ENCODE measurements at places on chromosomes 5 and 9.

GRCh38 chr9:123457583-123457982, 101.6 kb downstream of the CRB2 start:
- no peak for DNase-seq

DNA sequence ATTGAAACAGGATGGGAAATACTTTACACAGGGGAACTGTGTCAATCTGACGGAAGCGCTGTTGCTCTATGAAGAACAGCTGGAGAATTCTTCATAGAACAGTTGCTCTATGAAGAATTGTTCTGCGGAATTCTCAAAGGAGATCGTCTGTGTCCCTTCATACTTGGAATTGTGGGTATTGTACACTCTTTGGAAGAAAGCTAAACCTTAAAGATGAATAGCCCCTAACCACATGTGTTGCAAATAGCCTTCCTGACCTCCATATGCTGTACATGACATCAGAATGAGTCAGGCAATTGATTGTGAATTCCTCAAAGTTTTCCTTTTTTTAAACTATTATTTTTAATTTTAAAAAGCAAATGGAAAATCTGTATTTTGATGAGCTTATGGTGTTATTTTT, 15.6 kb downstream of the NIM1K start:
- no peak for DNase-seq

DNA sequence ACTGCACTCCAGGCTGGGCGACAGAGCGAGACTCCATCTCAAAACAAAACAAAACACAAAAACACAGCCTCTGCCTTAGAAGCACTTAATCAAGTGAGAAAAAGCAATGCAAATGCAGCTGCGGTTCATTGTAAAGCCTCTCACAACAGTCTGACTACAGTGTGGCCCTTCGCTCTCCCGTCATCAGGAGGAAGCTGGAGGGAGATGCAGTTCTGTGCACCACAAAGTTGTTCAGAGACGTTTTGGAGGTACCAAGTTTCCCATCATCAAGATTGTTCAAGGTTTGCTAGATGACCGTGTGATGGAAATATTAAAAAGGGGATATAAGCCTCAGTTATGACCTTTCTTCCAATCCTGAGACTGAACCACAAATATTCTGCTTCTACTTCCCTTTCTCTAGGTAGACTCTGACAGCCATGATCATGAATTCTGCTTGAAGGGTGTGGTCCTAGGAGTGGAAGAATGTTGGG, 40.9 kb downstream of the SEC61B start:
- no peak for DNase-seq

- no peak for DNase-seq
These were observed 76.7 kb upstream of the UNC5A start for GRCh38 chr5:176733406-176734262.

DNA sequence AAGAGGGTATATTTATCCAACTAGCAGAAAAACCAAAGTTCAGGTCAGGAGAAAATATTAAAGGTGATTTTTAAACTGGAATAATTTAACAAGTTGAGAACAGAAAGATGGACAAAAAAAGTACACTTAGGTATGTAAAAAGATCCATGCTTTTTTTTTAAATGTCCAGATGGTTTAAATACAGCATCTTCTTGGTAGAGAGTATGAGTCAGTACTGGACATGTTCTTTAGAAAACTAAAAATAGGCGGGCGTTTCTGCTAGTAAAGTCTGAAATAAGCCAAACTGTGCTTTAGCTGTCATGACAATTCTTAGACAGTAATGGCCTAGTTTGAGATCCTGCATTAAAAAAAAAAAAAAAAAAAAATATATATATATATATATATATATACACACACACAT, 255.9 kb upstream of the ST8SIA4 start:
- no peak for DNase-seq

DNA sequence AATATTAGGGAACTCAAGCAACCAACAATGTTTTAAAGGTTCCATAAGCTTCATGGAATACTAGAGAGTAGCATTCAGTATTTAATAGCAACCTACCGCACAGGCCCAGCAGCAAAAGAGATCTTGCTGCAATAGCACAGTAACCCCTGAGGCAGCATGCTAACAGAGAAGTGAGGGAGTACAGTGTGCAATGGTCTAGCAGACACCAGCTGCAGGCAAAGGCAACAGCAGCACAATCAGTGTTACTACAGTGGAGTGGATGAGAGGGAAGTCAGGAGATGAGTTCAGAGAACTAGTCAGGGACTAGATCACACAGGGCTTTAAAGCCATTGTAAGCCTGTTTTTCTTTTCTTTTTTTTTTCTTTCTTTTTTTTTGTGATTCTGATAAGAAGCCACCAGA, 2.8 kb downstream of the TICAM2 start:
- no peak for DNase-seq

GRCh38 chr5:134252671-134253070, 26.8 kb upstream of the PPP2CA start:
- no peak for DNase-seq

DNA sequence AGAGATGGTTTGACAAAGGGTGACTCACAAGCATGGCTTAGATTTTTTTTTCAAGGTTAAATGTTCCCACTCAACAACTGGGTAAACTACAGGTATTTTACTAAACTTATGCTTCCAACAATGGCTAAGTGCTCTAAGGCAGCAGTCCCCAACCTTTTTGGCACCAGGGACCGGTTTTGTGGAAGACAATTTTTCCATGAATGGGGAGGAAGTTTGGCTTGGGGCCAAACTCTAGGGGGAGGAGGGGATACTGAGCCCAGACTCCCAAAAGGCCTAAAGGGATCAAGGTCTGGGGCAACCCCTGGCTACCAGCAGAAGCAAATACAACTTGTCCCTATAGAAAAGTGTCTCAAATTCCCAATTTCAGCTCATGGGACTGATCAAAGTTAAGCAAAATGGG, 32.0 kb upstream of the HSD17B3 start:
- no peak for DNase-seq

DNA sequence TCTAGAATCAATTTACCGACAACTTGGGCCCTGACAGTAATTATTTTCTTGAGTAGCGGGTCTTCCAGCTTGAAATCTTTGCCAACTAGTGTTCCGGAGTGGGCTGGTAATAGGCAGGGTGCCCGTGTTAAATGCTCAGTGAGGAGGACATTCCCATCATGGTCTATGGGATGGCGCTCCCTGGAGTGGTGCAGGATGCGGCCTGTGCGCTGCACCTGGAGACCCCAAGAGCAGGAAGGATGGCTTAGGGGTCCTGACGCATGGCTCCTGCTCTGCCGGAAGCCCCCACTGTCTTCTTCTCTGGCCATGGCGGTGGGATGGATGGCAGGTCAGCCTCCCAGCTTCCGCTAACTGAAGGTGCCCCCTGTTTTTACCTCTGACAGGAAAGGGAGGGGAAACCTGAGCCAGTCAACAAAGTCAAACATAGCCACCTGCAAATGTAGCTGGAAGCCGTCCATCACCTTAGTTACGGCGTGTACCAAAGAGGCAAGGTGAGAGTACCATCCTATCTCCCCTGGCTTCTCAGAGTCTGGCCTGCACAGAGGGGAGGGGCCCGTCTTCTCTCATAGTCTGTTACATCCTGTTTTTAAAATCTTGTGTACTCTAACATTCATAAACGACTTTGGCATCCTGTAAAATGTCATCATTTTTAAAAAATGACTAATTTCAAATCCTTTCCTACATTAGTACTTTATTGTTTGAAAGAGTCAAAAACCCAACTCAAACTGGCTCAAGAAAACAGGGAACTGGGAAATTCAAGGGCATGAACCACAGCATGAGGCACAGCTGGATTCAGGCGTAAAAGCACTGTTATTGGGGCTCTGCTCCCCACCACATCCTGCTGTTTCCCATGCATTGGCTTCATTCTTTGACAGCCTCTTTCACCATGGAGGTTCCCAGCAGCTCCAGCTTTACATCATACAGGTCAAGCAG, 28.5 kb upstream of the UNC5A start:
- DNase-seq: no peak

DNA sequence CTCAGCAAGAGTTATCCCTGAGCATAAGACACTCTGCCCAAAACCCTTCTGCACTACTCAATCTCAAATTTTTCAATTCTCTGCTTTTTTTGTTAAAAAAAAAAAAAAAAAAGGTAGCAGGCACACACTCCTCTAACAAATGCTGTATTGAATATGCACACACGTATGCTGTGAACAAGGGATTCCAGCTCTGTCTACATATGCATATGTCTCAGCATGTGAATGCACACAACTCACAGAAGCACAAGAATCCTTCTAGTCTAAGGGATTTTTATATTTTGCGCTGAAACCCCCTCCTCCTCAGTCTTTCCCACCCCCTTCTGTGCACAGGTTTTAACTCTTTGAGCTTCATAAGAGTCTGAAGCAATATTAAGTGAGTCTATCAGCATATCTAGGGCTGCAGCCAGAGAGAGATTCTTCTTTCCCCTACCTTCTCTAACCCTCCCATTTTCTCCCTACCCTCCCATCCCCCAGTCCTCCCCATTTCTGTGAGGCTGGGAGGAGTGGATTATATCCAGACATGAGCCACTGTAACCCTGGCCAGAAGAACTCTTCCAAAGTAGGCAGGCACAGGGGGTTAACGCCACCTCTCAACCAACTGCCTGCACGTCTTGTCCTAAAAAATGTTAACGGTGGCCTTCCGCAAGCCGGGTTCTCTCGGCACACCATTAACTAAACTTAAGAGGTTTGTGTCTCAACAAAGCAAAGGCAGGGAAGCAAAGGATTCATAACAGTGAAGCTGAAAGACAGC, 1.0 kb downstream of the GABRB2 start:
- no peak for DNase-seq

GRCh38 chr9:136042541-136042940, 52.5 kb downstream of the NACC2 start:
- DNase-seq: no peak

DNA sequence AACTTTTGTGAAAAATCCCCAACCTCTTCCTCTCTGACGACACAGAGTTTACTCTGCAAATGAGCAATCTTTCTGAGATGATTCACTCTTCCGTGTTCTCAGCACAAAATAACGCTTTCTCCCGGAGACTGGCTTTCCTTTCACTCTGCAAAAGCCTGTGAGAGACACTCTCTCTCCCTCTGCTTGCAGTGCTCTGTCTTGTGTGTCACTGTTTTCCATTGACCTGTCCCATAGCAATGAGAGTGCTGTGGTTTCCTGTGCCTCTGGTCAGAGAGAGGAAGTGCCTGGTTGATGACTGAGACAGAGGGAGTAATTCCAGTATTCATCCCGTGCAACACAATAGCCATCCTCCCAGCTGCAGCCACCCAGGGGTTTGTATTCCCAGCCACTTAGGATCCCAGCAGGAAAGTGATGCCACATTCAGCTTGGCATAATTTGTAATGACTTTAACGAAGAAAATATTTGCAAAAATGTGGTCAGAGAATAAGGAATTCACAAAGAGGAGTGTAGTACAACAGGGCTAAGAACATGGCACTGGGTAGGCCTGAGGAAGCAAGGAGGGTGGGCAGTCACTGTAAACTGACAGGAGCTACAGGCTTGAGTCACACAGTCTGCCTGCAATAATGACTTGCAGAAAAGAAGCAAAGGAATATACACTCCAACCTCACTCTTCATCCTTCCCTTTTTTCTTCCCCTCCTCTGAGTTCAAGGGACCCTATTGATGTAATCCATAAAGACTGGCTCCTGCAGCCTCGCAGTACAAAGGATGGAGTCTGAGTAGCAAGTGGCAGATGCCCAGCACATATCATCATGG, 463.5 kb upstream of the RGMB start:
- DNase-seq: peak; percentile 17

DNA sequence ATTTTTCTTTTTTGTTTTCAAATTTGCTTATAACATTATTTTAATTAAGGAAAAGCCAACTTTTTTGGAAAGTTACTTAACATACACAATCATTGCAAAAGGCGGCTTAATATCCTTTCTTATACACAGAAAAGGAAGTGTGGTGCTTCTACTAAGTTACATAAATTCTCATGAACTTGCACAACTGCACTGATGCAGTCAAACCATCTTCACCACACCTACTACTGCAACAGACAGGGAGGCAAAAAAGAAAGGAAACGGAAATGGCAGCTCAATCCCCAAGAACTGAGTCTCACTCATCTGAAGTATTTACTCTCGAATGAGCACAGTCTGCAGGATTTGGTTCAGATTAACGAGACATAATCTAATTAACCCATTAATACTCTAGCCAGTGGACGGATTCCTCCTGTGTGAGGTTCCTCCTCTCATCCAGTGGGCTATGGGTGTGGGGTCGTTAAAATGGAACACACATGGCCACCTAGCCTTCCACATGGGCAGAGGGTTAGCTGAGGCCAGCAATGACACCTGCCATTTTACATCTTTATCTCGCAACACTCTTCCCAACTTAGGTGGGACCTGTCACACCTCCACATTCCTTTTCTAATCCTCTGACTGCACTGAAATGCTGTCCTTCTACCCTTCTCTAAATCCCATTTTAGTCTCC, 30.0 kb downstream of the GOLM1 start:
- DNase-seq: no peak

DNA sequence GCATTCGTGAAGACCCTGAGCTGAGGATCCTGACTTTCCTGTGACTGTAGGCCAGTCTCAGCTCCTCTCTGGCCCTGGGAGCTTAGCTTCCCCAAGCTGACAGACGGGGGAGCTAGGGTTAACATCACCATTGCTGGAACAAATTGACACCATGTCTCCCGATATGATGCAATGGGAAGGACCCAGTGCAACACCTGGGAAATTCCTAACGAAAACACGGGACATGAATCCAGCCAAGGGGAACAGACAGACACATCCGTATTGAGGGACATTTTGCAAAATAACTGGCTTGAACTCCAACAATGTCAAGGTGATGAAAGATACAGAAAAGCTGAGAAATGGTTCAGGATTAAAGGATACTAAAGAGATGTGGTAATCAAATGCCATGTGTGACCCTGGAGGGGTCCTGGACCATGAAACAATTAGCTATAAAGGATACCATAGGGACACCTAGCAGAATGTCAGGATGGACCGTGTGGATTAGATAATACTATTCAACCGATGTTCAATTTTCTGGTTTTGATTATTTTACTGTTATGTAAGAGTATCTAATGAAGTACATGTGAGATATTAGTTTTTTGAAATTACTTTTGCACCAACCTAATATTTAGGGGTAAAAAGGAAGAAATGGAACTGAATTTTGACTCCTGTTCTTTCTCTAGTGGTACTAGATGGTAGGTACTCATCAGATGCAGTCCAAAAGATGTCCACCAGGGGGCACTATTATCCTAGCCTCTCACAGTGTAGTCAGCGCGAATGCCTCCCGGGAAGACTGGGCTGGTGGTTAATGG, 52.7 kb downstream of the NDST1 start:
- DNase-seq: peak; percentile 71

- no peak for DNase-seq
These were observed 218.5 kb downstream of the PLK2 start for GRCh38 chr5:58241389-58241788.
